ENCODE measurements at places on chromosomes 3 and 15. TPM values are rescaled to one million over a fixed set of nuclear protein-coding genes. Genes with fewer than 3 reads are reported as not detected.

LINGO1 gene
- total RNA-seq, result 1.1 TPM

XIRP1 gene
- not detected for total RNA-seq

REC114 gene
- total RNA-seq, result not detected

GRM7 gene
- 0.15 TPM for total RNA-seq

GOLGA6L7 gene
- total RNA-seq, result not detected

PIGZ gene
- 63.7 TPM for total RNA-seq

IGF1R gene
- total RNA-seq, result 35.0 TPM

GP9 gene
- total RNA-seq, result not detected

ACTRT3 gene
- total RNA-seq, result 1.6 TPM

Measured in colonic mucosa (tissue), 4 donors.